ENCODE measurements at places on chromosomes 7 and 10. TPM values are rescaled to one million over a fixed set of nuclear protein-coding genes. Genes with fewer than 3 reads are reported as not detected.
A peak's percentile ranks its signal among the peaks of the same experiment; 100 is the strongest.

- no peak overlapping the region for H3K27ac ChIP-seq
- no peaks in the 10 kb centered on the region for H3K36me3 ChIP-seq
- DNase-seq: peak; percentile 25
- no peaks in the 10 kb centered on the region for H3K4me1 ChIP-seq
Measured at GRCh38 chr7:16982640-16983350, 101.0 kb upstream of the AGR3 start.

DNA sequence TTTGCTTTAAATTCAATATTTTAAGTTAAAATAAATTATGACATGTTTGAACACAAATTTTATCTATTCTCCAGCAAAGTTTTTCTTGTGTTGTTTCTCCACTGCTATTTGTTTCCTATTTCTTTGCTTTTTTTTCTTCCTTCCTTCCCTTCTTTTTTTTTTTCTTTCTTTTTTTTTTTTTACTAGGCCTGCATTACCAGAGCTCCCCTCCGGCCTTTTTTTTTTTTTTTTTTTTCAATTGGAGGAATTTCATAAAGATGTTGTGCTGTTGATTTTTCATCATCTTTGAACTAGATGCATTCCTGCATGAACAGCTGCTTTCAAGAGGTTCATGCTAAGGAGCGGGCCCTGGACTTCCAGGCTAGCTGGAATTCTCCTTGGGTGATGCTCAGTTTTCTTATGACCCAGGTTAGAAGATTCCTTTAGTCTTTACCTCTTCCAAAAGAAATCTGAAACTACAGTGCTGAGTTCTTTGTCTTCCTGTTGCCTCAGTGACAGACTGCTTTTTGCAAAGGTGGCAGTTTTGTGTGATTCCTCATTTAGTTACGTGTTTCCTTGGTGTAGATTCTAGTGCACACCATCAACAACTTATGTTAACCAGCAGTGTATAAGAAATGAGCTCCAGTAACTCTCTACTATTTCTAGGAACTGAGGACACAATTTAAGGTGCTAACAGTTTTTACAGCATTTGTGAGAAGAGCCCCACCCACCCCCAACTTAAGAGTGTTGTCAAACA is 4.8 kb upstream of the CAMK1D start:
- no peaks in the 10 kb centered on the region for H3K36me3 ChIP-seq
- no peaks in the 10 kb centered on the region for H3K27me3 ChIP-seq
- H3K27ac ChIP-seq: no peak overlapping the region
- H3K4me1 ChIP-seq: peaks cover 10% of the 10 kb centered on the region
- no peak for DNase-seq

- no peak for DNase-seq
- H3K27me3 ChIP-seq: no peaks in the 10 kb centered on the region
- no peaks in the 10 kb centered on the region for H3K4me1 ChIP-seq
- H3K4me3 ChIP-seq: no peak overlapping the region
Measured at GRCh38 chr7:95540366-95540765, 54.6 kb downstream of the ASB4 start.

DNA sequence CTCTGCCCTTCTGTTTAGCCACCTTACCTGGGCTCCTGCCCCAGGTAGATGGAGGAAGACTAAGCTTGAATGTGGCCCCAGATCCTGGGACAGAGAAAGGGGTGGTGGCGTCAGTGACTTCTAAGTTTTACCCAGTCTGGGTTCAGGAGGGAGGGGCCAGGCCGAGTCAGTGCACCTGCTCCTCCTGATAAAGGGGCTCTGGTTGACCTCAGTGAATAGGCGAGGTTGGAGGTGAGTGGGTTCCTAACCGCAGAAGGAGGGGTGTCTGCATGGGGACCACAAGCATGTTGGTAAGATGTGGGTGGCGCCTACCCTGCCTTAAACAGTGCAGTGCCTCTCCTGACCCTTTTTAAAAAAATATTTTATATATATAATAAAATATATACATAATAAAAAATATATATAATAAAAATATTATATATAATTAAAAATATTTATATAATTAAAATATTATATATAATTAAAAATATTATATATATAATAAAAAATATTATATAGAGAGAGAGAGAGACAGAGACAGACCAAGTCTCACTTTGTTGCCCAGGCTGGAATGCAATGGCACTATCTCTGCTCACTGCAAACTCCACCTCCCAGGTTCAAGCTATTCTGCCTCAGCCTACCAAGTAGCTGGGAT is 97.3 kb upstream of the GTF2I start:
- H3K27me3 ChIP-seq: no peaks in the 10 kb centered on the region
- no peaks in the 10 kb centered on the region for H3K4me1 ChIP-seq
- H3K36me3 ChIP-seq: no peaks in the 10 kb centered on the region
- no peak overlapping the region for H3K27ac ChIP-seq

- H3K27ac ChIP-seq: no peak overlapping the region
- no peaks in the 10 kb centered on the region for H3K4me1 ChIP-seq
- H3K27me3 ChIP-seq: no peaks in the 10 kb centered on the region
- H3K4me3 ChIP-seq: no peak overlapping the region
Measured at GRCh38 chr7:79984210-79984609, 150.4 kb upstream of the GNAI1 start.

GRCh38 chr7:54838175-54838910 is 79.3 kb upstream of the SEC61G start:
- H3K4me1 ChIP-seq: no peaks in the 10 kb centered on the region
- no peak for DNase-seq
- H3K27me3 ChIP-seq: no peaks in the 10 kb centered on the region
- H3K4me3 ChIP-seq: no peak overlapping the region

DNA sequence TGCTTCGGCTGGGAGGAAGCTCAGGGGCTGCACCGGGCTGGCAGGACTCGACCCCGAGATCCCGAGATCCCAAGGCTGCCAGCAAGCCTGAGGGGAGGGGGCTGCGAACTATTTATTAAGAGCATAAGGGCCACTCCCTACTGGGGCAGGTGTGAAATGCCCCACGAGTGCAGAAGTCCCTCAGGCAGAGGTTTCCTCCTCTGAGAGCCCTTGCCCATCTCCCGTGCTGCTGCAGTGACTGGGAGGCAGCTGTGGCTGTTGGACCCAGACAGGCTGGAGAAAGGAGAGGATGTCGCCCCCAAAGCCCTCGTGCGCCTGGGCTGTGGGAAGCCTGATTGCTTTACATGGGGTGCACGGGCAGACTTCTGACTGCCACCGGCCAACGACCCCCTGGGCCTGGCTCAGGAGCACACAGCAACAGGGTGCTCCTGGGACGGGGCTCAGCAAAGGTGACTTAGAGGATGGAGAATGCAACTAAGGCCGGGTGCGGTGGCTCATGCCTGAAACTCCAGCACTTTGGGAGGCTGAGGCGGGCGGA is 39.8 kb downstream of the RGS10 start:
- H3K4me1 ChIP-seq: peaks cover 93% of the 10 kb centered on the region
- peak overlapping the region; percentile 17 for H3K4me3 ChIP-seq
- no peak for DNase-seq
- peak overlapping the region; percentile 78 for H3K27ac ChIP-seq
- H3K36me3 ChIP-seq: peaks cover 39% of the 10 kb centered on the region

GRCh38 chr7:117068511-117069145 is 115.3 kb downstream of the ST7 start:
- DNase-seq: no peak
- peaks cover 7% of the 10 kb centered on the region for H3K4me1 ChIP-seq
- no peak overlapping the region for H3K4me3 ChIP-seq
- no peaks in the 10 kb centered on the region for H3K27me3 ChIP-seq
- H3K36me3 ChIP-seq: no peaks in the 10 kb centered on the region

DNA sequence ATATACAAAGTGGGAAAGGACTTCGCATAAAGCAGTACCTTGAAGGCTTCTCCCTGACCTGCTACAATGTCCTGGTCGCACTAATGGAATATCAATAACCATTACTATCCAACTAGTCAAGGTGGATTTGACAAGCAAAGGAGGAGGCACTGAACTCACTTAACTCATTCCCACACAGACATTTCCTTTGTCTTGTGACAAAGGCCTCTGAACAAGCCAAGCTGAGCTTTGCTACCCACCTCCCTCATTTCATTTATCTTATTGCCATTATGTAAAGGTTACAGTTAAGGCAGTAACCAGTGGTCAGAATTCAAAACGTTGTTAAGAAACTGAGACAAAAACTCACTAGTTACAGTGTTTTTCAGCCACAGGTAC is 7.3 kb downstream of the ELMO1 start:
- DNase-seq: no peak
- peak overlapping the region; percentile 55 for H3K27ac ChIP-seq
- H3K27me3 ChIP-seq: no peaks in the 10 kb centered on the region
- H3K36me3 ChIP-seq: no peaks in the 10 kb centered on the region
- H3K4me1 ChIP-seq: peaks cover 59% of the 10 kb centered on the region

- H3K27ac ChIP-seq: no peak overlapping the region
- no peak for DNase-seq
- no peaks in the 10 kb centered on the region for H3K36me3 ChIP-seq
Measured at GRCh38 chr7:19442016-19442785, 266.6 kb downstream of the POLR1F start.

DNA sequence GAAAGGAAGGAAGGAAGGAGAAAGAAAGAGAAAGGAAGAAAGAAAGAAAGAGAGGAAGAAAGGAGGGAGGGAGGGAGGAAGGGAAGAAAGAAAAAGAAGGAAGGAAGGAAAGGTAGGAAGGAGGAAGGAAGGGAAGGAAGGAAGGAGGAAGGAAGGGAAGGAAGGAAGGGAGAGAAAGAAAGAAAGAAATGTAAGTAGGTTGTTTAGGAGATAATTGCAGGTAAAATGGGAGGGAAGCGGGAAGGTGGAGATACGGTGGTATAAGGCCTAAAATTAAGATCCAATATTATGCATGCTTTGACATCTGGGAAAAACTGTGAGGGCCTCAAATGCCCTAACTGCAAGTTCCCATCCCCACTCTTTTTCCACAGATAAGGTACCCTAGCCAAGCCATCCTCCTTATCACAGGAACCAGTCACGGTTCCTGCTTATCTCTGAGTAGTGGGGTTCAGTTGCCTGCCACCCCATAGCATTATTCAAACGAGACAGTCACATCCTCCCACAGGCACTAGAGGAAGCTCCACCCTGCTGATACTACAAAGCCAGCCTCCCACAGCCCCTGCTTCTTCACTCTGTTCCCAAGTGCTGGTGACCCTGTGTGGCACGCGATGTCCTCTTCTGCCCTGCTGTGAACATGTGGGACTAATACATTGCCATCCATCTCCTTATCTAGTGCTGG is 28.7 kb downstream of the ST8SIA6 start:
- peak overlapping the region; percentile 67 for H3K27ac ChIP-seq
- no peaks in the 10 kb centered on the region for H3K27me3 ChIP-seq
- peak; percentile 46 for DNase-seq
- no peaks in the 10 kb centered on the region for H3K36me3 ChIP-seq
- peaks cover 67% of the 10 kb centered on the region for H3K4me1 ChIP-seq

DNA sequence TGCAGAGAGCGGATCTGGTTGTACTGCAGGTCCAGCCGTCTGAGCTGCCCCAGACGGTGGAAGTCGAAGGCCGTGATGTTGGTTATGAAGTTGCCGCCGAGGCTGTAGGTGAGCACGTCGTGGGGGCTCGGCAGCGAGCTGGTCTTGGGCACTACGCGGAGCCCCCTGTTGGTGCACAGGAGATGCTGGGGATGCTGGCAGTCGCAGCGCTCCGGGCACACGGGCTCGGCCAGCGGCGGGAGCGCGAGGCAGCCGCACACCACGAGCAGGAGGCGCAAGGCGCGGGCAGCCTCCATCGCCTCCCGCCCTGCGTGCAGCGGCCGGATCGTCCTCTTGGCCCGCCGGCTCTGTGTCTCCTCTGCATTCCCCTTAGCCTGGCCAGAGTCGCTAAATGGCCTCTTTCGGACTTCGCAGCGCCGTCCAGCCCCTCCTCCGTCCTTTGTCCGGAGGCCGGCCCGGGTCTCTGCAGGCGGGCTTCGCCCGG is 337 bp downstream of the TRIL start:
- DNase-seq: no peak
- peaks cover 53% of the 10 kb centered on the region for H3K27me3 ChIP-seq
- H3K4me1 ChIP-seq: peaks cover 26% of the 10 kb centered on the region
- H3K27ac ChIP-seq: no peak overlapping the region
- no peak overlapping the region for H3K4me3 ChIP-seq

DNA sequence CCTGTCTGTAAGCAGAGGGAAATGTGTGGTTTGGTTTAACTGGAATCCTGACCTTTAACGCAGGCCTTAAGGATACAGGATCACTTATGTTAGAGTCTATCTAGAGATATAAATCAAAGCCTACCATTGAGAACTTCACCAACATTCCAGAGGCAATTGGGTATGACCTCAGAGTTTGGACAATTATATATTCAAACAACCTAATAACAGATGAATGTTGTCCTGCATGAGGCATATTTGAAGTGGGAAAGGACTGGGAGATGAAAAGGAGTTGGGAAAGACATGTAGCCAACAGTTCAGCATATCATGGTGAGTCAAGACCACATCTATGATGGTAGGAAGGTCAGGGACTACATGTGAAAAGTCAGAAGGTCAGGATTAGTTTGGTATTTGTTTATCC is 274.2 kb downstream of the DOCK4 start:
- no peak overlapping the region for H3K4me3 ChIP-seq
- H3K36me3 ChIP-seq: no peaks in the 10 kb centered on the region
- no peak overlapping the region for H3K27ac ChIP-seq
- no peaks in the 10 kb centered on the region for H3K27me3 ChIP-seq
- DNase-seq: no peak

DNA sequence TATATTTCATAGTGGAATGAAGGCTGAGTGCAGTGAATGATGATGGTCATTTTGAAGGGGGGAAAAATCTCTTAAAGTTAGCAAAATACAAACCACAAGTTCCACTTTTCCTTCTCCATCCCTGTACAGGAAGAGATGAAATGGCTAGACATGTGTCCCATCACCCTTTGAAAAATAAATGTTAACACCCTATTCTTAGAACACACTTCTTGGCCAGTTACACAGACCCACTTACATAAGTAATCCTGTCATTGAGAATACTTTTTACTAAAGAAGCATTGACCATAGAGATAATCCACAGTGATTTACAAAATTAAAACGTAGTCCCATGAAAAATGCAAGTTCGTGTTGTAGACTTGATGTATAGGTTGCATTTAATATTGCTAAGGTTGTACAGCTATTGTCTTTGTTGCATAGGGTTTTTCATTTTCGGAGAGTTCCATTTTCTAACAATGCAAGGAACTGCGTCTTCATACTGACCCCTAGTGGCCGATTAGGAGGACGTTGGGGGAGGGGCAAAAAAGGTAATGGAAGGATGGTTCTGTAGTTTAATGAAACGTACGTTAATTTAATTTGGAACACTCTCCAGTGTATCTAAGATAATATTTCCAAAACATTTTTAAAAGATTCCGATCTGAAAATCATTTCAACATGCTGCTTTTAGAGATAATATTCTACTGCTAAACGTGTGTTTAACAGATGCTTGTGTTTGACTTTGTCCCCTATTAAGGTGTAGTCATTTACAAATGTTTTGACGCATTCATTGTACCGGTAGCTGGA is 60.9 kb downstream of the ARMC3 start:
- no peak overlapping the region for H3K4me3 ChIP-seq
- H3K4me1 ChIP-seq: no peaks in the 10 kb centered on the region
- no peaks in the 10 kb centered on the region for H3K36me3 ChIP-seq

Gene A1CF
- total RNA-seq: not detected

Gene NPC1L1
- total RNA-seq: 0.08 TPM

Gene PNLIPRP2
- total RNA-seq: not detected

Gene SVOPL
- total RNA-seq: not detected

Gene DYNC1I1
- total RNA-seq: 0.08 TPM

Gene CYP2C19
- not detected for total RNA-seq
